ENCODE measurements at places on chromosomes 1 and 21.

- DNase-seq: no peak
These were observed 601.7 kb downstream of the NPHP4 start for GRCh38 chr1:5390504-5390903.

DNA sequence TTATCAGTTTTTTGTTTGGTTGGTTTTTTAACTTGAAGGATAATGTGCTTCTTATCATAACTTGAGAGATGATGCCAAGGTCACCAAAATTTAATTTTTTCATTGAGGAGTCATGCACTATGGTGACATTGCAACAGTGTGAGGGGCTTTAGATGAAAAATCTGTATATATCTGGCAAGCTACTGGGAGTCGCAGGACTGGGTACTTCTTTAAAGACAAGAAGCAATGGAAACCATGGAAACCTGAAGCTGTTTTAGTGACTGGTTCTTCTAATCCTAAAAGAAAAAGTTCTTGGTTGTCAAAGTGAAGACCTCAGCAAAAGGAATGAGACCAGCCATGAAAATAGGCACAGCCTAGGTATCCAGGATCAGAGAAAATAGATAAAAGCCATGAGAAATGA, 31.1 kb downstream of the ZC3H11B start:
- no peak for DNase-seq

DNA sequence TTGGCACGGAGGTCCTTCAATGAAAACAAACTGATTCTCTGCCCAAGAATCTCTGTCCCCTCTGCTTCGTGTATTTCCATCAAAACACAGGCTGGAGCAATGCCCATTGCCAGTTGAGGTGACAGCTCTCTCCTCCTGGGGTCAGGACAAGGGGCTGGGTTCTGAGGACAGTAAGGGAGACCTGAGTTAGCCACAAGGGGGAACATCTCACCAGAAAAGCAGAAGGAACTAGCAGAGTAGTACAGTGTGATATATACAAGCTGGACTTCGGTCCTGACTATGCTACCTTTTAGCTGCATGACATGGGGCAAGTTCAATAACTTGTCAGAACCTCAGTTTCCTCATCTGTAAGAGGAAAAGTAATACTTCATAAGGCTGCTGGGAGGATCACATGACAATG, 50.3 kb downstream of the SYT2 start:
- DNase-seq: no peak

DNA sequence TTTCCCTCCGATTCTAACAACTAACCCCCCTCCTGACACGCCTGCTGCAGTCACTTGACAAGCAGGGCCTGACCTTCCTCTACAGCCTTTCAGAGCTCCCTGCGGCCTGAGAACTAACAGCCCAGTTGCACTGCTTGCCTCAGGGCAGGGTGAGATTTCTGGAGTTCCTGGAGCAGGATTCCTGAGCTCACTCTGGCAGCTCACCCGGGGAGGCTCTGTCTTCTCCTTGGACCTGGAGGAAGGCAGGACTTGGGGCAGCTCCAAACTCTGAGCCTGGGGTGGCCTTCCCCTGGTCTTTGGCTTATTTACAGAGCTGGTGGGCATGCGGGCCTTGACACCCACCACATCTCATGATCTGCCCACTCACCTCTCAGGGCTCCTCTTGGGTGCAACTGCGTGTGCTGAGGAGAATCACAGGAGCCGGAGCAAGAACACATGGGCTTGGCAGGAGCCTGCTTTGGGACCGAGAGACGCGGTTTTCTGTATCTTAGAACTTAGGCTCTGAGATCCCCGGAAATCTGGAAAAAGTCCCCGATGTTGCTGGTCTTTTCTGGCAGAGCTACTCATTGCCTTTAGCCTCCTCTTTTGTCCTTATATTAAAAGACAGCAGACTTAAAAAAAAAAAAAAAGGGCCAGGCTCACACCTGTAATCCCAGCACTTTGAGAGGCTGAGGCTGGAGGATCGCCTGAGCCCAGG, 13.1 kb upstream of the SLC25A34 start:
- DNase-seq: no peak

DNA sequence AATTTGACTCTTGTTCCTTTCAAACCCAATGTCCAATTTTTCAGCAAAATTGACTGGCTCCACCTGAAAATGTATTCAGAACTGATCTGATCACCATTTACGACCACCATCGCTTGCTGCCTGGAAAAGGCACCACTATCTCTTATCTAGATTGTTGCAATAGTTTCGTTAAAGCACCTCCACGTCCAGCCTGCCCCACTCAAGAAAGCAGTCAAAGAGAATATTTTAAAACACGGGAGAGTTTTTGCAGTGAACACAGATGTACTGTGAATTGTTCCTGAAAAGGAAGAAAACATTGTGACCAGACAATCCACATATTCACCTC, 4.0 kb upstream of the OR11L1 start:
- no peak for DNase-seq

GRCh38 chr1:230548357-230548756, 93.9 kb upstream of the COG2 start:
- DNase-seq: peak; percentile 73

GRCh38 chr1:77406661-77407060, 124.8 kb downstream of the AK5 start:
- DNase-seq: peak; percentile 19

- DNase-seq: no peak
These were observed 6.9 kb upstream of the LRP8 start for GRCh38 chr1:53334781-53335180.

DNA sequence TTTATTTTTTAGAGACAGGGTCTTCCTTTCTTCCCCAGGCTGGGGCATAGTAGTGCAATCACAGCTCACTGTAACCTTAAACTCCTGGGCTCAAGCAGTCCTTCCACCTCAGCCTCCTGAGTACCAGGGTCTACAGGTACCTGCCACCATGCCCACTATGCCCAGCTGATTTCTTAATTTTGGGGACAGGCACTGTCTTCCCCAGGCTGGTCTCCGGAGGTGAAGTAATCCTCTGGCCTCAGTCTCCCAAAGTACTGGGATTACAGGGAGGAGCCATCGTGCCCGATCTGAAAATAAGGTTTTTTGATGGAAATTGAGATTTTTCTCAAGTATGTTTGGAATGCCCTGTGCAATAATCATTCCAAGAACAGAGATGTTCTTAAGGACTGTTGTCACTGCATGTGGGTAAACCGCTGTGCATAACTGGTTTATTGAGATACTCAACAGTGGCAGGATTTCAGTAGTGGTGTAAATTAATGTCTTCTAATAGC, 934 bp upstream of the MSH4 start:
- no peak for DNase-seq

DNA sequence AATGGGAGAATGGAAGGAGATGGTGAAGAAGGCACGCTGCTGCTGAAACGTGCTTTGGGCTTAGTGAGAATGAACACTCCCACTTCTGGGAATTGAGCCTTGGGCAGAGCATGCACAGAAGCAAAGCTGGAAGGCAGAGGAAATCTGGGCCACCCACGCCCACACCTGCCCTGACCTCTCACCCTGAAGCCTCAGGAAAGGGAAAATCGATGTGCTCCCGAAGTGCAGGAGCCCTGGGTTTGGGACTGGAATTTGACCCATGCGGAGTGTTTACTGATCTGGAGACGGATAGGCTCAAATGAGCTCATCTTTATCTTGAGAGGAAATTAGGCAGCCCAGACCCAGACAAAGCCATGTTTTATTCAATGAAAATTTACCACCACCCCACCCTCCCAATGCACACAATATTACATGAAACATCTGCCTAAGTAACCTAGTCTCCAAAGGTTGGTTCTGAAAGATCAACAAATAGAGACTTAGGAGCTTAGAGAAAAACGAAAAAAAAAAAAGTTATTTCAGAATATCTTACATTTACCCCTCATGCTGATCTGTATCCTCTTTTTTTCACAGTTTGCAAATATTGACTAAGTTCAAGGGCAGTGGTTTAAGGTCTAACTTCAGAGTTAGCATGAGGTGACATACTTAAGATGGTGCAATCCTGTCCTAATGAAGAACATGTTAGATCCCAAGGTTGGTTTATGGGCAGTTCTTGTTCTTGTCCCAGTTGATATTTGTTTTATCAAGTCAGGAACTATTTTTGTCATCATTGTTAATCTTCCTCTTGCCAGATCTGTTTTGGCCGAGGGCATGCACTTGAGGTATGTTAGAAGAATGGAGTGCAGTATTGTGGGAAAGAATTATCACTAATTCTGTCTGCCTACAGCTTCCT, 63.0 kb downstream of the PROX1 start:
- no peak for DNase-seq

DNA sequence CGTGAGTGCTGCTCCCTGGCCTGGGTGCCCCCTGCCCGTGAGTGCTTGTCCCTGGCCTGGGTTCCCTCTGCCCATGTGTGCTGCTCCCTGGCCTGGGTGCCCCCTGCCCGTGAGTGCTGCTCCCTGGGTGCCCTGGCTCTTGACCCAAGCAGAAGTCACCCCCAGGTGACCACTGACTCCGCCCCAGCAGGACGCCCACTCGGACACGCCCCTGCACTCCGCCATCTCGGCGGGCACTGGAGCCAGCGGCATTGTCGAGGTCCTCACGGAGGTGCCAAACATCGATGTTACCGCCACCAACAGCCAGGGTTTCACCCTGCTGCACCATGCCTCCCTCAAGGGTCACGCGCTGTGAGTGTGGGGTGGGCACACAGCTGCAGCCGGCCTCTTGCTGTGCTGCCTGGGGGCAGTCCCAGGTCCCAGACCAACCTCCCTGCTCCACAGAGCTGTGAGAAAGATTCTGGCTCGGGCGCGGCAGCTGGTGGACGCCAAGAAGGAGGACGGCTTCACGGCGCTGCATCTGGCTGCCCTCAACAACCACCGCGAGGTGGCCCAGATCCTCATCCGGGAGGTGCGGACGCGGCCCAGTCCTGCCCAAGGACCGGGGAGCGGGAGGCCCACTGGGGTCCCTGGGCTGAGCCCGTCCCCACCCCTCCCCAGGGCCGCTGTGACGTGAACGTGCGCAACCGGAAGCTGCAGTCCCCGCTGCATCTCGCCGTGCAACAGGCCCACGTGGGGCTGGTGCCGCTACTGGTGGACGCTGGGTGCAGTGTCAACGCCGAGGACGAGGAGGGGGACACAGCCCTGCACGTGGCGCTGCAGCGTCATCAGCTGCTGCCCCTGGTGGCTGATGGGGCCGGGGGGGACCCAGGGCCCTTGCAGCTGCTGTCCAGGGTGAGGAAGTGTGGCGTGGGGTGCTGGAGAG, 3.9 kb upstream of the MMP23B start:
- DNase-seq: no peak

DNA sequence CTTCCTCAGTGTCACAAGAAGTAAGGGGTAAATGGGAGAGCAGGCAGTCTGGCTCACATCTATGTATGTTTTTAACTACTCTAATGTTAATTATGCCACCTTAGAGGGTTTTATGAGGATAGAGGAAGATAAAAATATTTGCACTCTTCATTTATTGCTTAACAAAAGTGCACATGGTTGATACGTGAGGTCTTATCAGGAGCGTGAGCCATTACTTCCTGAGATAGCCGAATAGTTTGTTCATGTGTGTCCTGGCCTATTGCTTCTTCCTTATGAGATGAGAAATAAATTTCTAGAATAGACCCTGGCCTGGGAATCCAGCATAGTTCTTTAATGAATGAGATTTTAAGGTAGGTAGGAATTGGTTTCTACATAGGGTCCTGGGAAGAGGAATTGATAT, 471.1 kb upstream of the B3GALT2 start:
- DNase-seq: no peak

- DNase-seq: no peak
These were observed 43.5 kb downstream of the GBP6 start for GRCh38 chr1:89407360-89407759.

DNA sequence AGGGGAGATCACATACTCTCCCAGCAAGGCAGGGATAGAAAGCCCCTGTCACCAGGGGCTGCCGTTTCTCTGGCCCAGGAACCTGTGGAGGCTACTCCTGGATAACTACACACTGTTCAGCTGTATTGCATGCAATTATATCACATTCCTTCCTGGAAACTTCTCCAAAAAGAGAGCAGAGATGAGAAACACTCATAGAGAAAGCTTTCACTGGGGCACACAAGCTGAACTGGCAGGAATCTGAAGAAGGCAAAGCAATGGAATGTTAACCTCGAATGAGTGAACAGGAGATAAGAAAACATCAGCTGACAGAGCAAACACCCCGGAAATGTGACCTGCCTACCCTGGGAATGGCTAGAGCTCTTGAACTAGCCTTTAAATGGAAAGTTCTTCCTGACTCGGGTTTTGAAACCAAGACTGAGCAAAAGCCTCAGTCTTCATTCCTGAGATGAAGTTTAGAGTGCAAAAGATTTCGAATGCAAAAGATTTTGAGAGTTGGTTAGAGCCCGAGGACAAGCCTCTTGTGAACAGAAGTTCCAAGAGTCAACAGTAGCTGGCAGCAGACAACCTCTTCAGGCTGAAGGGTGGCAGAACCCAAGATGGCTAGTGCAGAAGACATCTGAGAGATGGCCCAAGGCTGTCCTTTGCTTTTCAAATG, 32.3 kb downstream of the CCN1 start:
- no peak for DNase-seq

DNA sequence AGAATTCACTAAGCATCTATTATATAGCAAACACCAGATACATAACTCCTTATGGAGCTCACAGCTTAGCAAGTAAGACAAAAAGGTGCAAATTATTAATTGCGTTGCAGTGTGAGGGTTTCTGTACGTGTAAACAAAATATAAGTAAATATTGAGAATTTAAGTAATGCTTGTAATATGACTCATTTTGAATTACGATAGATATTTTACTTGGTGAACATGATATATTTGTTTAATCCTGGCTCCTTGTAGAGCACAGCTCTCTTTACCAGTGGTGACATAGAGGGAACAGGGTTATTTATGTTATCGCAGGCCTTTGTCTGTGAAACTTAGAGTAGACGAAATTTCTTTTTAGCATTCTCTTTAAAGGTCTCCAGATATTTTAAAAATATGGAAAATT, 36.4 kb downstream of the LYPLAL1 start:
- no peak for DNase-seq

- no peak for DNase-seq
These were observed 84.9 kb downstream of the CLEC20A start for GRCh38 chr1:178411756-178412399.

DNA sequence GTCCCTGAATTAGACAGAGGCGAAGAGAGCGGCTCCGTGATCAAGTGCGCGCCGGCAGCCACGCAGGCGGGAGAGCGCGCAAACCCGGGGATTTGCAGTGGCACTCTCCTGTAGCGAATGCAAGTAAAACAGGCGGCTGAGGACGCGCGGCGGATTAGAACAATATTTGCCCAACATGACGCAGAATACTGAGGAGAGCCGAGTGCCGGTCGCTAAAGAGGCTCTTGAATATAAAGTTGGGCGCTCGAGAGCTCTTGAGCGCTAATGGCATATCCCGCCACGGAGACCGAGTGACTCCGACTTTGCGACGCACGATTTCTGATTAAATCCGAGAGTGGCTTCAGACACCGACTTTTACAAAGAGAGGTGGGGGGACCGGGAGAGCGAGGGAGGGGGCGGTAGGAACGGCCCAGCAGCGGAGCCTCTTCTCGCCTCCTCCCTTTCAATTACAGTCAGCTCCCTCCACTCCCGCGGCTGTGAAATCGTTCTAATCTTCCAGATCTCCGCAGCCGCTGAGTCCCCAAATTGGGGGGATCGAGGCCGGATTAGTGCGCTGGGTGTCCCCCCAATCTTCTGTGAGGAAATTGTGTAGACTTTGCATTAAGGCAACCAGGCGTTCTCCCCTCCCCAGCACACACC, 2.3 kb downstream of the PAX7 start:
- peak; percentile 73 for DNase-seq

- DNase-seq: no peak
These were observed 21.1 kb upstream of the H3-3A start for GRCh38 chr1:226041419-226041818.

Measured in NCI-H345 (cell line).